ENCODE measurements at places on chromosomes 12 and 14. TPM values are rescaled to one million over a fixed set of nuclear protein-coding genes. Genes with fewer than 3 reads are reported as not detected.

The TAS2R31 gene
- 0.63 TPM for polyA plus RNA-seq

The FGD4 gene
- polyA plus RNA-seq = 2.1 TPM

The LUM gene
- polyA plus RNA-seq = not detected

The CLEC12A gene
- polyA plus RNA-seq = 1.0 TPM

The TC2N gene
- 5.7 TPM for polyA plus RNA-seq

The ALX1 gene
- polyA plus RNA-seq = not detected

The B4GALNT3 gene
- polyA plus RNA-seq = 0.25 TPM

The SOCS2 gene
- polyA plus RNA-seq = 1.6 TPM

The EPYC gene
- polyA plus RNA-seq = not detected

The CEBPE gene
- 0.45 TPM for polyA plus RNA-seq

The PTPN21 gene
- polyA plus RNA-seq = not detected

The KLHDC1 gene
- polyA plus RNA-seq = 2.8 TPM

GRCh38 chr14:99263564-99264330 is 8.2 kb downstream of the BCL11B start:
- DNase-seq = no peak

DNA sequence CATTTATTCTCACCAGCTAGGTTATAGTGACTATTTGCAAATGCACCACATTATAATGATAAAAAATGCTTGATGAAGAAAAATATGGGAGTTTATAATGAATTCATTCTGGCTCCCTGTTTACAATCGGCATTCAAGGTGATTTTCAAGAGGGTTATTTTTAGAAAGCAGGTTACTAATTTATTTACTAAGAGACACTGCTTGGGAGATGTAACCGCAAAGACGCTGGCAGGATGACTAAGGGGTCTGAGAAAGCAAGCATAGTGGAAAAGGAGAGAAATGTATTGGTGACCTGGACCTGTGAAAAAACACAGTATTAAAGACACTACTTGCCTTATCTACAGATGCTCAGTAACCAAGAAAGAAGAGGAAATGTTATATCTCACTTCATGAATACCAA is 13.3 kb upstream of the PITPNM2 start:
- no peak for DNase-seq

DNA sequence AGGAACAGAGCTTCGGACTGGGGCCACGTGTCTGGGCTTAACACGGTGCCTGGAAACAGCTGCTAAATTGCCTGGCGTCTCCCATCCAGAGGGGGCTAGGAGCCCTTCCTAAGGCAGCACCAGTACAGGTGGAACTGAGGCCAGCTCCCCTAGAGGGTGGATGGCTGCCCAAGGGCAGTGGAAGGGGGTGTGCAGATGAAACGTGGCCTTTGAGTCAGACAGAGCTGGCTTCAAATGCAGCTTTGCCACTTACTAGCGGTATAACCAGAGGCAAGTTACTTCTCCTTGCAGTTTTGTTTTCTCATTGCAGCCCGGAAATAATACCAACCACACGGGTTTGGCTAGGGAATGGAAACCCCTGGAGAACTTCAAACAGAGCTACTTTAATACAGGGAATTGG is 59.3 kb upstream of the SLC24A4 start:
- no peak for DNase-seq

DNA sequence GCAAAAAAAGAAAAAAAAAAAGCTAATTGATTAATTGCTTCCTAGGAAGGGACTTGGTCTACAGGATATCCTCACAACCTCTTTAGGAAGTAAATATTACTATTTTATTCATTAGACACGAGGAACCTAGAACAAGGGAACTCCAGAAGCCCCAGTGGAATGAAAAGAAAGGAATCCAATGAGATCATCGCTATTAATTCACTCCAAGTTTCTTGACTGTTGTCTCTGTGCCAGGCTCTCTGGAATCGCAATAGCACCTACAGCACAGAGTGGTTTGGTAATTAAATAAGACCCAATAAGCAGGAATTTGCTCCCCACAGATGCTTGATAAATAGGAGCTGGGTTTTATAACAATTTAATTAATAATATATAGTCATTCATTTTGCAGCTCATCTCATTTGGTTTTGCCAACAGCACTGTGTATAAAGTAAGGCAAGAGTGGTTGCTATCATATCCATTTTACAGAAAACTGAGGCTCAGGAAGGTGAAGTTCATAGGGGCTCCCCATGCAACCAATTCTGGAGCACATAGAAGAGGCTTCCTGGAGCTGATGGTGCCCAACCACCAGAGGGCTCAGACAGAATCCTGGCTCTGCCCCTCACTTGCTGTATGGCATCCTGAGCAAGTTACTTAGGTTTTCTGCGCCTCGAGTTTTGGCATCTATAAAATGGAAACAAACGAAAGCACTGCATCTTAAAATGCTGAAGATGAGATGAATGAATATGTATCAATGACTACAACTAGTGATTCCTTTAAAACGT is 420.2 kb downstream of the MED13L start:
- no peak for DNase-seq

DNA sequence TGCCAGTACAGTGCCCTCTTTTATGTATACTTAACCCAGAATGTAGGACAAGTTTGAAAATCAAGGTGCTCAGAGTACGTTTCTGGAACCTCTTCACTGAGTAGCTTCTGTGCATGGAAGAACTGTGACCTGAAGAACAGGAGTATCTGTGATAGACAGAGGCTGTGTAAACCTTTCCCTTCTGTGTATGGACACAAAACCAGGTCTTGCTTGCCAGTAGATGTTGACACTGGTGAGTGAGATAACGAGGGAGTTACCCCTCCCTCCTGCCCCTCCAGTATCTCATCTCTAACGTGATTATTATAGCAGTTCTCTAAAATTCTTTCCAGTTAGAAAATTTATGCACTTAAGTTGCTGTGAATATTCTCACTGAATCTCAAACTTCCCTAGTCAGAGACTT is 170.8 kb downstream of the RPL10L start:
- DNase-seq = no peak

GRCh38 chr14:106831322-106831720 is 1304.9 kb downstream of the TMEM121 start:
- DNase-seq = peak; percentile 78

DNA sequence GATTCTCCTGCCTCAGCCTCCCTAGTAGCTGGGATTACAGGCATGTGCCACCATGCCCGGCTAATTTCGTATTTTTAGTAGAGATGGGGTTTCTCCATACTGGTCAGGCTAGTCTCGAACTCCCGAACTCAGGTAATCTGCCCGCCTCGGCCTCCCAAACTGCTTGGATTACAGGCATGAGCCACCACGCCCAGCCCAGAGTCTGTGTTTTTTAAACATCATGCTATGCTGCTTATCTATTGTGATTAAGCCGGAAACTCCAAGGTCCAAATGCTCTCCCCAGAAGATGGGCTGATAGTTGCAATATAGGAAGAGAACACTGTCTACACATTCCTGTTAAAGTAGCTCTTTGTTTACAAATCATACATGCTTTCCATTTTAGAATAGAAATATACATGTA is 30.5 kb upstream of the MAX start:
- no peak for DNase-seq

- no peak for DNase-seq
These were observed 198.1 kb downstream of the ERC1 start for GRCh38 chr12:1189163-1189562.

GRCh38 chr14:56340932-56341331 is 222.7 kb downstream of the PELI2 start:
- no peak for DNase-seq

- no peak for DNase-seq
These were observed 3.6 kb downstream of the FOXA1 start for GRCh38 chr14:37591311-37591940.

GRCh38 chr12:77070382-77070781 is 5.0 kb upstream of the E2F7 start:
- no peak for DNase-seq

DNA sequence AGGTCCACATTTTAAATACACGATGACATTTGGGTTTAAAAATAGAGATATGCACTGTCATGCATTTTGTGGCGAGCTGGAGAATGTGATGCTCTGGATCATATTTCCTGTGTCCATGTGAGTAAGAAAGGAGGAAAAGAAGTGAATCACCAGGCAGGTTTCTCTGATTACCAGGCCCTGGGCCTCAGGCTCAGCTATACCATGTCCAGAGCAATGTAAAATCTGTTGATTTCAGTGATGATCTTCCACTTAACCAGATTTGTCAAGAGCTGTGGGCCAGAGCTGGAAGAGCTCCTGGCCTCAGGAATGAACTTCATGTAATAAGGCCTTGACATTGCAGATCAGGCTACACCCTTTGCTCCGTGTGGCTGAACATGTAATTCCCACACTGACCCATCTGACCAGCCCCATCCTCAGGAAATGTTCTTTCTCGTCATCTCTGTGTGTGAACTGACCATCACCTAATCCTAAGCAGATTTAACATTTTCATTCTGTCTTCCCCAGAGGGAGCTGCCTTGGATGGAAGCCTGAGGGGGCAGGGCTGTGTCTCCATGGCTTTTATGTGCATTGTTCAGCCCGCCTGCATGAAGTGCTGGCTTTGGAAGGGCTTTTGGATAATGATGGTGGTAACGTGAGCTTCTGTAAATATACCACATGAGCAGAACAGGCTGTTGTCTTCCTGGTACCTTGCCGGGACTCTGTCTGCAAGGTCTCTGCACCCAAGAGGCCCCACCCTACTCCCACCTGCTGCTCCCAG is 54.5 kb downstream of the CRACR2A start:
- DNase-seq = no peak

DNA sequence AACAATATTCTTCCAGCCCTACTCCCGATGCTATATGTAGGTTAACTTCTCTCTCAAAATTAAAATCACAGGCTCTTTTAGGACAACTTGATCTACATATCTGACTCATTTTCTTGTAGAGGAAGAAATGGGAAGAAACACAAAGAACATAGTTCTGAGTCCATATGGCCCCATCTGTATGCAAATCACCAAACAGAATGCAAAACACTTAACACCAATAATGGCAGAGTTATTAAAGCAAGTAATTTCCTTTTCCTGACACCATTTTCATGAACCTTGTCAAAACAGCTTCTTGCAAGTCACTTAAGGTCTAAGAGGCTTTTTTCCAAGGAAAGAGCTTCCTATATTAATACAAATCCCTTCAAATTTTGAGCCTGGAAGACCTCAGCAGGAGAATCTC is 300.4 kb upstream of the CLEC14A start:
- DNase-seq = no peak

- no peak for DNase-seq
These were observed 489.8 kb downstream of the DIO2 start for GRCh38 chr14:79721399-79722084.

- no peak for DNase-seq
These were observed 154.3 kb upstream of the SRRM4 start for GRCh38 chr12:118827047-118827446.

GRCh38 chr12:106085213-106085612 is 53.5 kb downstream of the NUAK1 start:
- no peak for DNase-seq

DNA sequence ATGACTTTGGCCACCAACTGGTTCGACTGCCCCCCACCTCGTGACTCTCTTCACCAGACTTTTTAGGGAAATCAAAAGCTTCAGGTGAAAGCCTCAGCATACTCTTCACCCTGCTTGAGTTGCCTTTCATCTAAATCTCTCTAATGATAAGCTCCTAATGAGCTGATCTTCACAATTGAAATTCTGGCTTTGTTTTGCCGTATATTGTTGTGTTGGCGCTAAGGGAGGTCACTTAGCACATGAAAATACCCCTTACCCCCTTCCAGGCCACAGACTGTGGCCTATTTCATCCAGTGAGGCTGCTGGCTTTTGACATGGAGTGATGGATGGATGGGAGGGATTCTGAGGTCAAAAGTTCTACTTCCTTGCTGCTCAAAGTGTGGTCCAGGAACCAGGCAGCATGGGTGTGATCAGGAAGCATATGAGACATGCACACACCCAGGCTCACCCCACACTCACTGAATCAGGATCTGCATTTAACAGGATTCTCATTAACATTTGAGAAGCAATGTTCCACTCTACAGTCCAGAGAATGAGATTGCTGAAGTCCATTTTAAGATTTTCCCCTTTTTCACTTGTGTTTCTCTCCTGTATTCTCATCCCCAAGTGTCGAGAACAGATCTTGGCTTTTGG is 131.4 kb downstream of the DACT1 start:
- DNase-seq = no peak

DNA sequence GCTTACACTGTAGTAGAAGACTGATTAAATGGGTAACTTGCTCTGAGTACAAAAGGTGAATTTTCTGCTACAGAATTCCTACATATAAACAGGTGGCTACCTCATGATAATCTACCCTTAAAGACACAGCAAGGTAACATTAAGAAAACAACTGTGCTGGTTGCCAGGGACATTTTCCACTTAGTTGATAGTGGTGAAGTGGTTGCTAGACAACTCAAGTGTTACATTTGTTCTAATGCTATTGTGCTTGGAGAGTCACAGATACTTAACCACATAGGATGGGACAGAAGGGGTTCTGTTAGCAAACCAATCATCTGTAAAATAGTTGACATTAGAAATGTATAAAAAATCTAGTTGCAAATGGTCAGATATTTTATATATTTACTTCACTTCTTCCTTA is 870.3 kb upstream of the SEL1L start:
- DNase-seq = no peak

DNA sequence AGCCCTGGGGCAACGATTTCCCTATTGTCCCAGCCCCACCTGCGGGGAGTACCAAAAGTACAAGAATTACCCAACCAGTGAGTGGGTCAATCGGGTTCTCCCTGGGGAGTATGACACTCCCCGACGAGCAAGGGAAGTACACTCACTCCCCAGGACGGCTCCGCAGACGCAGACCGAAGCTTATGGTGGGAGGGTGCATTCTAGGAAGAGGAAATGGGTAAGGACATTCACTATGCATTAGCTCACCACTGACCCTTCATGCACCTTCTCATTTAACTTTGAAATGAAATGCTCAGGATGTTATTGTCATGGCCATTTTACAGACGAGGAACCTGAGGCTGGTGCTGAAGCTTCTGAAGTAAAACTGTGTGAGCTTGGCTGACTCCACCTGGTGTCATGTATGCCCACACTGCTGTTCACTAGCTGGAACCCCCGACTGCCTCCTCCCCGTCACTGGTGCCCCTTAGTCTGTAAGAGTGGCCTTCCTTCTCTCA is 45.8 kb upstream of the TMED10 start:
- peak; percentile 77 for DNase-seq

DNA sequence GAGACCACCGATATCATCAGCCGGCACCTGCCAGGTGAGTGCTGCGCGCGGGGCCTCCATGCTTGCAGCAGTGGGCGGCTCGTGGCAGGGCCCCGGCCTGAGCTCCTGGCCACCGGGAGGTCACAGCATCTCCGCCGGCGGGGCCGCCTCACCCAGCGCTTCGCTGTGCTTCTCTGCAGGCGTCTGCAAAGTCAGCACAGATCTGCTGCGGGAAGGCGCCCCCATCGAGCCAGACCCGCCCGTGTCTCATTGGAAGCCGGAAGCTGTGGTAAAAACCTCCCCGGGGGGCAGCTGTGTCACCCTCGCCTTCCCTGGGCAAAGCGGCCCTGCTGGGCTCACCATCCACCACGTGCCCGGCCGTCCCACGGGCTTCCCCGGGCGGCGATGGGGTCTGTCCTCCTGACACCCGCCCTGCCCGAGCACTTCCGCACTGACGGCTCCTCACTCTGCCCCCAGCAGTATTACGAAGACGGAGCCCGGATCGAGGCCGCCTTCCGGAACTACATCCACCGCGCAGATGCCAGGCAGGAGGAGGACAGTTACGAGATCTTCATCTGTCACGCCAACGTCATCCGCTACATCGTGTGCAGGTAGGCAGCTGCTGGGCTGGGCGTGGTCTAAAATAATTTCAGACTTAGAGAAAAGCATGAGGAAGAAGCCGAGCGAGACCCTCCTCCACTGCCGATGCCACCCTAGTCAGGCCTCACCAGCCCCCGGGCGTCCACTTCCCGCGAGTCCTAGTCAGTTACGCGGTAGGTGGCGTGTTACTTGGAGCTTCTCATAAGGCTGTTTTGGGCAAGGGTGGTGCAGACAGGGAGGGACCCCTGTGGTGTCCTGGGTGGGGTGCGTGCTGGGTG is 7.1 kb downstream of the PGAM5 start:
- no peak for DNase-seq

- no peak for DNase-seq
These were observed 27.1 kb downstream of the DIO3 start for GRCh38 chr14:101588286-101588975.

Measured in B cell (primary cell).